RPMI8226 (cell line): ENCODE measurements at places on chromosomes 7 and 10.

DNA sequence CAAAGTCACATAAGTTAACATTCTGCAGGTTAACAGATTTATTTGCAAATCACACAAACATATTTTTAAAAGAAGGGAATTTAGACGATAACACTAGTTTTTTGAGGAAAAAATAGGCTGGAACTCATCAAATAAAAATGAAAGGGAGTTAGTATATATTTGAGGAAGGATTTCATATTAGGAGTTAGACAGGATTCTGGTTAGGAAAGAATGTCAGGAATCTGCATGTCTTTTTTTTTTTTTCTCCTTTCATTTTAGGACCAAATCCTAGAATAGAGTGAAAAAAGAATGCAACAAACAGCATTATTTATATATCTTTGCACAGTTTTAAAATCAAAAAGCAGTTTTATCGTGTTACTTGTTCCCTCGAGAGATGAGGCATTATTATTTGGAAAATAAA is 8.9 kb upstream of the TRDMT1 start:
- no peak for DNase-seq

DNA sequence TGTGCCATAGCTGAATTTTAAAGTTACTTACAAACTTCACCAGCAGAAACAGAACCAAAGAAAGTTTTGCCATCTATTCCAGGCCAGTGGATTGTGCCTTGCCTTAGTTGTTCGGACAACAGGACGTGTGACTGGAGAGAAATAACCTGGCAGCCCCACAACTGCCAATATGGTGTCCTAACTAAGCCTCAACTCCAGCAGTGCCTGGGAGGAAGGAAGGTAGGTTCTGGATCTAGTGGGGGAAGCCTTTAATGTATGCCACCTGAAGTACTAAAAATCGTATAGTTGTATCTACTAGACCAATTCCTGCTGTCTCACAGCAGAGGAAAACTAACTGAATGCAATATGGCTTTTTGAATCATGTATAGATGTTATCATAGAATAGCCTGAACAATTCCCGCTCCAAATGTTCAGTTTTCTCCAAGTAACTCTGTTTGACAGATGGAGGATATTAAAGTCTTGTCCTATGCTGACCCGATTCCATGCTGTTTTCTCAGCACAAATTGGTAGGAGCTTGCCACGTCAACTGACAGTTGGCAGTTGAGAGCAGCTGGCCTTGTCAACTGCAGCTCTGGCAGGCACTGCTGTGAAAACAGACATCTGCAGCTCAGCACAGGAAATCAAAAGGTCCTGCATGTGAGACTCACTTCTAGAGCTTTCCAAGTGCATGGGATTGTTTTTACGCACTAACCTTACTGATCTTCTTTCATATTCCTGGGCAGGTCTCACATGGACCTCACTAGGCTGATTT is 84.5 kb upstream of the WNT16 start:
- DNase-seq, result no peak

GRCh38 chr7:118478931-118479330 is 254.4 kb downstream of the ANKRD7 start:
- DNase-seq, result no peak

- DNase-seq, result no peak
Observed at GRCh38 chr7:23603632-23604295, 6.6 kb downstream of the CCDC126 start.

- DNase-seq, result no peak
Observed at GRCh38 chr10:99318048-99318447, 11.1 kb upstream of the CNNM1 start.

DNA sequence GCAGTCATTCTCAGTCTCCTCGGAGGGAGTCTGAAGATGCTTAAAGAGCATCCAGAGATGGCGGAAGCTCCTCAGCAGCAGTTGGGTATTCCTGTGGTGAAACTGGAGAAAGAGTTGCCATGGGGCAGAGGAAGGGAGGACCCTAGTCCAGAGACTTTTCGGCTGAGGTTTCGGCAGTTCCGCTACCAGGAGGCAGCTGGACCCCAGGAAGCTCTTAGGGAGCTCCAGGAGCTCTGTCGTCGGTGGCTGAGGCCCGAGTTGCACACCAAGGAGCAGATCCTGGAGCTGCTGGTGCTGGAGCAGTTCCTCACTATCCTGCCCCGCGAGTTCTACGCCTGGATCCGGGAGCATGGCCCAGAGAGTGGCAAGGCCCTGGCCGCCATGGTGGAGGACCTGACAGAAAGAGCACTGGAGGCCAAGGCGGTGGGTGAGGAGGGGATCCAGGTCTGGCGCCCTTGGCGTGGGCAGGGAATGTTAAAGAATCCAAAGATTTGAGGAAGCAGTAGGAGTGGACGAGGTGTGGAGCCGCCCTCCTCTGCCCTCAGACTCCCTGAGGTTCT is 2.9 kb downstream of the ZSCAN25 start:
- no peak for DNase-seq

DNA sequence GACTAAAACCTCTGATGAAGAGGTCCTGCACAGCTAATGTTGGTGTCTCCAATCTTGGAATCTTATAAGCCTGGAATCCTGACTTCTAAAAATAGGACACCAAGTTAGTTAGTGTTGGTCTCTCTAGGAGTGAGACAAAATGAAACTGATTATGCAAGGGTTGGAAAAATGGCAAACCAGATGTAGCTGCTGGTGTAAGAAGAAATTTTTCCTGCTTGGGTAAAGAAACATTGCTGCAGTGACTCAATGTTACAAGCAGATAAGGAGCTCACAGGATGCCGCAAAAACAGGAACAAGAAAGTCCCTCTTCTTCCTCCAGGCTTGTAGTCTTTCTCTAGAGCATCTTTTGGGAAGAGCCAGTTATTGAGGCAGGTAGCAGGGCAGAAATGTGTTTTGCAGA is 449.0 kb downstream of the ETV1 start:
- no peak for DNase-seq

DNA sequence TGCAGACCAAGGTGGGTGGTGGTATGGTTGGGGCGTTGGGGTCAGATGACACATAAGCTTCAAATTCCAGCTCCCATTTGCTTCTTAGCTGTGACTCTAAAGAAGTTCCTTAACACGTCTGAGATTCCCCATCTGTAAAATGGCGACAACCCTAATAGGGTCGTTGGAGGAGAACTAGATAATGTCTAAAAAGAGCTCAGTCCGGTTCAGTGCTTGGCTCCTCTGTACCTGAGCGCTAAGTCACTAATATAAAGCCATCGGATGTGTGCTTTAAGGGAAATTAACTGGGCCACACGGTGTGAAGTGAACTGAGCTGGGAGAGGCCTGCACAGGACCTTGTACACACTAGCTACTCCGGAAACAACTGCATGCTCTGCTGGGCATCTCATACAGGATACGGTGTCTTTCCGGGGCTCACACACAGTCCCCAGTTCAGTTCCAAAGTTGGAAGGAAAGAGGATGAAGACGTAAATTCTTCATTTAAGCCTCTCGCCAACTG is 476 bp upstream of the ZFYVE27 start:
- DNase-seq, result peak; percentile 7

DNA sequence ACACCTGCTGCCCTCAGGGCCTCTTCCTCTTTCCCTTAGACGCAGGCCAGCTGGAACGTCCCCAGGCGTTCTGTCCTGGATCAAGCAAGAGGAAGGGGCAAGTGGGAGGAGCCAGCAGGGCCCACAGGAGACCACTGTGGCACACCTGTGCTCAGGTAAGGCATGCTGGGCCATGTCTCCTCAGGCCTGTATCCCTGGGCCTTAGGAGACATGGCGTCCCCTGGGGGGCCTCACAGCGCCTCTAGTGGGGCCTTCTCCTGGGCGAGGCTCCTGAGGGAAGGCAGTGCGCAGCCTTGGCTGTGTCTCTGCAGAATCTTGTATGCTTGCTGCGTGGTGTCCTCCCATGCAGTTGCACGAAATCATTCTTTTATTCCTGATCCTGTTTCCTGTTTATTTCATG is 31.3 kb downstream of the ZNF783 start:
- no peak for DNase-seq

DNA sequence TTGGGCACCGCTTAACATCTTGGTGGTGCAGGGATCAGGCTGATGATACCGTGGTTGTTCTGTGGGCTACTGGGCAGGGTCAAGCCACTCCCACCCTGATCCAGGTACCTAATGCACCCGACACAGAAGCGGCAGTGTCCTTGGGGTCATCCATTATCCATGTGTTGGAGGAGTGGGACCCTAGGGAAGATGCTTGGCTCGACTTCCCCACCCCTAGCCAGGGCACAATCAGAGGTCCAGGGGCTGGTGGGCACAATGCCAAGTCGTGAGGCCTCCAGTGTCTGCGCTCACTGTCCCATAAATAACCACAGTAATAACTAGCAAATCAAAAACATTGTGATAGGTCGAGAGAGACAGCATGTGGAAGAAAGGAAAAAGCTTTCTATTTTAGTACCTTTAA is 37.7 kb downstream of the HTRA1 start:
- no peak for DNase-seq

DNA sequence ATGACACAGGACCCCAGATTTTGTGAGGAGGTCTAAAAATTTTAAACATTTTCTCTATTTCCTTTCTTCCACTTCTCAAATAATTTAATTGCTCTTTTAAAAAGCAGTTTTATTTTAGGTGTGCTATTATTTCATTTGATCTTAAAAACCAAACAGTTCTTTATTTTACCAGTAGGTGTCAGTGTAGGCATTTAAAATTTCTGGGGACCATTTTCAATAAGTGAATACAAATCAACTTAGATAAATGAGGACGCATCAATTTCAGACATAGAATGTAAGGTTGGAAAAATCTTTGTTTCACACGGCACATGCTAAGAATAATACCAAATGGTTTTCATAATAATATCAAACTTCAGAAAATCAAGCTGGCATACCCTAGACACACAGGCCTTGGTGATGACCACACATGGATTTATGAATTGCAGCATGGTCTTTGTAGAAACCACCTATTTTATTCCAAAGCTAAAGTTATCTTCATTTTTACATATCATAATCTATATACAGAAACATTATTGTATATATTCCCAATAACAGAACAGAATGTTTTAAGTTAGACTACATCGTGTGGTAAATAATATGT is 127.6 kb upstream of the SLC26A5 start:
- peak; percentile 36 for DNase-seq
